Kidney glomerular epithelial cell (primary cell): ENCODE measurements at places on chromosomes 2 and 18.

DNA sequence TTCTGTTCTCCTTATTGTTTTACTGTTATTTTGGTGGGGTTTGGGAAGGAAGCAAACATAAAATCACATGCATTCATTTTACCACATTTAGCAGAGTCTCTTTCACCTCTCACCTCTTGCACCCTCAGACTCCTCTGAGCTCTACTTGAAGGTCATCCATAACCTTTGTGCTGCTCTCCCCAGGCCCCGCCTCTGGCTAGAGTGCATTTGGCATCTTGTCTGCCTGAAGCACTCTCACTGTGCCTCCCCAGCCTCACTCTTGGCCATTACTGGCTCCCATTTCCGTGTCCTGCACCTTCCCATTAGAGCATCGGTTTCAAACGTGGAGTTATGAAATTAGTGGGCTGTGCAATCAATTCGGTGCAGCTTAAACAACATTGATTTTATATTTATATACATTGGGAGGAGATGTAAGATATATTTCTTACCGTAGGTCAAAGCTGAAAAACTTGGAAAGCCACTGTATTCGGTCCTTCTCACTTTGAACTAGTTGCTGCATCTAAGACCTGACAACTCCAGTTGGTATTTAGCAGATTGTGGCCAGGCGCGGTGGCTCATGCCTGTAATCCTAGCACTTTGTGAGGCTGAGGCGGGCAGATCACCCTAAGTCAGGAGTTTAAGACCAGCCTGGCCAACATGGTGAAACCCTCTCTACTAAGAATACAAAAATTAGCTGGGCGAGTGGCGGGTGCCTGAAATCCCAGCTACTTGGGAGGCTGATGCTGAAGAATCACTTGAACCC, 6.9 kb upstream of the ZFAND2B start:
- DNase-seq: no peak

GRCh38 chr2:23585273-23586170, 200.5 kb downstream of the KLHL29 start:
- no peak for DNase-seq

- DNase-seq: peak; percentile 61
Measured at GRCh38 chr2:98917031-98917471, 19.0 kb downstream of the CRACDL start.

DNA sequence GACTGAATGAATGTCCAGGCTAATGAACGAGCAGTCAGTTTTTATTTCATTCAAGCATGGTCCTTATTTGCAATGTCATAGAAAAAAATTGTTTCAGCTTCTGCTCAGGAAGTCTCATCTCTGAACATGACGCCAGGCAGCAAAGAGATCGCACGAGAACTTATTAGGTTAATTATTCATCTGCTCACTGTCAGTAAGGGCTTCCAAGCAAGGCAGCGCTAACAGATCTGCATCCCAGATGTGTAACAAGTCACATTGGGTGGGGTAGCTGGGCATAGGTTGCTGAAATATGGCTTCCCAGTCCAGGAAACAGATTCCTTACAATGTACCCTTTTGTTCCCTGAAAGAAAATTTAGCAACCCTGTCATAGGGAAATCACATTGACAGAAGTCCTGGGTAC, 63.5 kb downstream of the ANKRD44 start:
- no peak for DNase-seq

DNA sequence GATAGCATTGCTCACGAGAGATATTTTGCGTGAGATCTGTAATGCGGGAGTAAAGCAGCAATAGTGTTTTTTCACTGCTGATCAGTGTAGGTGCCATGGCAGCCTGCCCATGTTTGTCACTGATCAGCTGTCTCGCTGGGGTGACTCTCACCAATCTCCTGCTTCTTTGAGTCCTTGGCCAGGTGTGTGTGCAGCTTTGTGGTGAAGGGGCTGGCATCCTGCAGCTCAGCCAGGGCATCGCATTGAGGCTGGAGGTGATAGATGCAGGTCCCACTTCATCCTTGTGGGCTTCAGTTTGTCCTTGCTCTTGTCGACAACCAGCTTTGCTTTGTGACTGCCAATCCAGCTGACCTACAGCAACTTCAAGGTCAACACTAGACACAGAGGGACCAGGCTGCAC, 258.3 kb upstream of the CXCR4 start:
- DNase-seq: no peak

- no peak for DNase-seq
Measured at GRCh38 chr2:147348931-147349555, 495.8 kb upstream of the ACVR2A start.

DNA sequence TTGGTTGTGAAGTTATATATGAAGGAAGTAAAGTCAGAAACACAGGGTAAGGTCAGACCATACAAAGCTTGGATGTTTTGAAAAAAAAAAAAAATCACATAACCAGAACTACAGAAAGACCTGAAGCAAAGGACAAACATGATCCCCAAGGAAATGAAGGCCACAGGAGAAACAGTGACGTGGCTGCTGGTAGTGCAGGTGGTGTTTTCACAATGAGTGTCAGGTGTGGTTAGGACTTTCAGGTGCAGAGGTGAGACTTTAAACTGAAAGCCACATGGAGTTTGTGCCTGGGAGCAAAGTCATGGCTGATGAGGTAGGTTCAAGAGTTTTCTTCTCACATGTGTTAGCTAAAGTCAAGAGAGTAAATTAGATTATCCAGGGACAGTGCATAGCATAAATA, 270.7 kb downstream of the PIEZO2 start:
- DNase-seq: no peak

GRCh38 chr2:172953970-172954852, 121.4 kb upstream of the MAP3K20 start:
- peak; percentile 9 for DNase-seq

- DNase-seq: peak; percentile 54
Measured at GRCh38 chr2:20447437-20448245, 767 bp downstream of the RHOB start.

DNA sequence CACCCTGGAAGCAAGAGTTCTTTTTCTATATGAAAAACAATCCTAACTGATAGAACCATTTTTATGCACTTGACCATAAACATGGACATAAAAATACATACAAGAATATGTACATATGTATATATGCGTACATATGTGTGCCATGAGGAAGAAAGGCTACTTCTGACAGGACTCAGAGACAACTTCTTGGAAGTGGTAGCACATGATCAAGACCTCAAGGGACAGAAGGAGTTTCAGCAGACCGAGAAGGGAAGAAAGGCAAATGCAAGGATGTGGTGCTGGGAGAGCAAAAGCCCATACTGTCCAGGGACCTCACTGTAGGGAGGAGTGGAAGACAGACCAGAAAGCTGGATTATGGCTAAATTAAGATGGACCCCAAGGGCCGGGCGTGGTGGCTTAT, 11.4 kb upstream of the NPAS2 start:
- no peak for DNase-seq

GRCh38 chr2:162062559-162062958, 11.5 kb downstream of the DPP4 start:
- DNase-seq: no peak

GRCh38 chr18:58625839-58626238, 3.1 kb downstream of the ALPK2 start:
- DNase-seq: no peak

DNA sequence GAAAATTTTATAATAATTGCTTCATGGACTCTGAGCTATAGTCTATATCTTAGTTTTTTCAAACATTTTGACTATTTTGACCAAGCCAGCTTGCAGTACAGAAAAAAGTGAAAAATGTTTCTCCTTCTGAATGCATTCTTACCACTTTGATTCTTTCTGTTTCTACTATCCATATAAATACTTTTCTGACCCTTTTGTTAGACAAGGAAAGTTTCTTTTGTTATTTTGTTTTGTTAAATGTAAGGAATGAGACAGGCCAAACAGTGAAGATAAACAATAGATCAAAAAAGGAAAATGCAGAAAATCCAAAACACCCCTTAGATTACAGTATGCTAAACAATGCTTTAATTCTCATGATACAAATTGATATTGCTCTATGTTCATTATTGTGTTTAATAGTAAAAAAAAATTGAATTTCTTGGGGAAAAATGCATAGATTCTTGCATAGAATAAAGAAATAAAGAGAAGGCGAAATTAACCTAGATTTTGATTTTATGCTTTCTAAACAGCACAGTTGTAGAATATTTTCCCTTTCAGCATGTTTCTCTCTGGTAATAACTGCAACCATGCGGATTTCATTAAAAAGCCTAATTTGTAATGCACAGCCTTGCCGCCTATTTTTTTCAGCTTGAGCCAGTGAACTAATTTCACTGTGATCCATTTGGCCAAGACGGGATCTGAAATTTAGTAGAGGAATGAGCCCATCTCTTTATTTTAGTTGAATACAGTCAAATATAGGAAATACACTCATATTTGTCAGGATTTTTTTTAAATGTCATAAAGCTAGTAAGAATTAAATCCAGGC, 976 bp downstream of the TNFAIP6 start:
- no peak for DNase-seq

GRCh38 chr2:31049916-31050588, 88.2 kb downstream of the GALNT14 start:
- peak; percentile 12 for DNase-seq

DNA sequence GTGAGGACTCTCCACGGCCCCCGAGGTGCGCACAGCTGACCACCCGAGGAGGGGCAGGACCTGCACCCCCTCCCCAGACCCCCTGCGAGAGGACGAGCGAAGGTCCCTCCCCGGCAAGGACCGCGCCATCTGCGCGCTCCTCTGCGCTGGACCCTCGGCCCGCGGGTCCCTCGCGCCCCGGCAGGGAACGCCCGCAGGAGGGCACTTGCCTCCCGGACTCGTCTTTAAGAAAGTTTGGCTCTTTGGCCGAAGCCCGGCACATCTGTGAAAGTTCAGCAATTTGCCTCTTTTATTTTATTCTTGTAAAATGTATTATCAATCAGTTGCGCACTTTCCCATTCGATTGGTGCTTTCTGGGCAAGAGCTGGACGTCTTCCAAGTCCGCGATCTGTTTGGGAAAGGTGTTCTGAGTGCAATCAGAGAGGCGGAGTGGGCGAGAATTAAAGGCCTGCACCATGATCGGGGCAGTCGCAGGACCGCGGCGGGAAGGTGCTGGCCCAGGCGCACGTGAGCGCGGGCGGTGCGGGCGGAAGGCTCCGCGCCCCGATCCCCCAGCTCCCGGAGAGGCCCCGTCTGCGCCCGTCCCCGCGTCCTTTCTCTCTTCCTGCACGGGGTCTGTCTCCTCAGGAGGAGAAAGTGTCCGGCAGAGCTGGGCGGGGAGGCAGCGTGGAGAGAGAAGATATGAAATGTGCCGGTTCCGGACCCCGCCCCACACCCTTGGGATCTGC, 1.6 kb upstream of the ALKAL2 start:
- DNase-seq: no peak

GRCh38 chr2:33559328-33559727, 39.8 kb downstream of the FAM98A start:
- no peak for DNase-seq

- DNase-seq: no peak
Measured at GRCh38 chr2:133927894-133928293, 326.0 kb upstream of the MGAT5 start.

GRCh38 chr2:184030989-184031388, 567.3 kb upstream of the ZNF804A start:
- no peak for DNase-seq

GRCh38 chr18:6830916-6831315, 101.4 kb downstream of the ARHGAP28 start:
- DNase-seq: no peak

- DNase-seq: no peak
Measured at GRCh38 chr2:24513281-24514071, 22.4 kb downstream of the NCOA1 start.

GRCh38 chr2:33395655-33396249, 80.7 kb upstream of the RASGRP3 start:
- DNase-seq: peak; percentile 23

DNA sequence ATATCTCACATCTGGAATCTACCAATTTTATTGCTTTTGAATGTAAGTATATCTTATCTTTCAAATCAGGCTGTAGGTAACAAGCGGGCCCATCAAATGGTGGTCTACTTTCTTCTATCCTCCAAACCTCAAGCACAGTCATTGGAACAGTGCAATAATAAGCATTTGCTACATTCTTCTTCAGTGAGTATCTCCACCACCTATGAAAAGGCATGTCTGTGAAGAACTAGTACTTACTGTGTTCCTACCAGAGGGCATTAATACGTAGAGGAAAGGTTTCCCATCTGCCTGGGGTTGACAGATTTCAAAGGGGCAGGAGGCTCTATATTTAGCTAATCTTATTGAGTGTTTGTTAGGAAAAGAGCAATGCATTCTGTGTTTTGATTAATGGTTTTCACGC, 411.1 kb downstream of the NCKAP5 start:
- no peak for DNase-seq

DNA sequence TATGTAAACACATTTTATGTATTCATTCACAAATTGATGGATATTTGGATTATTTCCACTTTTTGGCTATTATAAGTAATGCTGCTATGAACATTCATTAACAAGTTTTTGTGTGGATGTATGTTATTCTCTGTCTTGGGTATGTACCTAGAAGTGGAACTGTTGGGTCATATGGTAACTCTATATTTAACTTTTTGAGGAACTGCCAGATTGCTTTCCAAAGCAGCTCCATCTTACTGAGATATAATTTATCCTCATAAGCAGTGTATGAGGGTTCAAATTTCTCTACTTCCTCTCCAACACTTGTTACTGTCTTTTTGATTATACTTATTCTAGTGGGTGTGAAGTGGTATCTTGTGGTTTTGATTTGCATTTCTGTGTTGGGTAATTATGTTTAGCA, 7.1 kb upstream of the EML6 start:
- DNase-seq: no peak

DNA sequence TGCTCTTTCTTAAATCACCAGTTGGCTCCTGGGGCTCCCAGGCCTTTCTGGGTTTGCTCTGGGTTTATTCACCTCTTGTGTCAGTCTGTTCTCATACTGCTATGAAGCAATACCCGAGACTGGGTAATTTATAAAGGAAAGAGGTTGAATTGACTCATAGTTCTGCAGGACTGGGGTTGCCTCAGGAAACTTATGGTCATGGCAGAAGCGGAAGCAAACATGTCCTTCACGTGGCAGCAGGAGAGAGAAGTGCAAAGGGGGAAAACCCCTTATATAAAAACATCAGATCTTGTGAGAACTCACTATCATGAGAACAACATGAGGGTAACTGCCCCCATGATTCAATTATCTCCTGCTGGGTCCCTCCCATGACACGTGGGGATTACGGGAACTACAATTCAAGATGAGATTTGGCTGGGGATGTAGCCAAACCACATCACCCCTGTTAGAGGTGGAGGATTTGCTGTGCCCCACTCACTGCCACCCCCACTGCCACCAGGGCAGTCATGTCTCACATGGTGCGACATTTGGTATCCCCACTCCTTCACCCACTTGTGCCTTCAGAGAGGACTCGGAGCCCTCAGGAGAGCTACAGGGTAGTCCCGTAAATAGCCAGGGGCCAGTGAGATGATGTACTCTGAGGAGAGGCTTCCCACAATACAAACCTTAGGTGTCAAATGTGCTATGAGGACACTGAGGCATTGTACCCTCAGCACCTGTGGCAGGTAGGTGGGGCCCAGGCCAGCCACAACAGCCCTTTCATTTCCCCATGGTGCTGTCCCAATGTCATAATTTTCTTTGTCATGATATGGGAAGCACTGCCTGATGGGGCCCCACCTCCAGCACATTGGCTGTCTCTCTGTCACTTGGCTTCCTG, 35.7 kb downstream of the CDC42EP3 start:
- no peak for DNase-seq
